ENCODE measurements at places on chromosomes 7 and 10.

- no peak for DNase-seq
These were observed 909.7 kb downstream of the DNAJB9 start for GRCh38 chr7:109479388-109479787.

GRCh38 chr10:118471863-118472262, 123.6 kb downstream of the PRLHR start:
- peak; percentile 64 for DNase-seq

DNA sequence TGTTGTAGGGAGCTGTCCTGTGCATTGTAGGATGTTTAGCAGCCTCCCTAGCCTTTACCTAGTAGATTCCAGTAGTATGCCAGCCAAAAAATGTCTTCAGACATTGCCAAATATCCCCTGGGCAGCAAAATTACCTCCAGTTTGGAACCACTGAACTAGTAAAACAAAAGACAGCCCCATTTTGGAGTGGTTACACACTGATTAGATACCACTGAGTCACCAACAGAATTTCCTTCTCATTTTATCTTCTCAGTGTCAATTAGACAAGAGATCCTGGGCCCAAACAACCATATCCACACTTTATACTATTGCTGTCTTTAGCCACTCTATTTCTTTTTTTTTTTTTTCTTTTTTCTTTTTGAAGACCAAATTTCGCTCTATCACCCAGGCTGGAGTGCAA, 3.5 kb upstream of the CCDC6 start:
- no peak for DNase-seq

- DNase-seq = no peak
These were observed 10.6 kb downstream of the DUSP5 start for GRCh38 chr10:110508159-110508788.

DNA sequence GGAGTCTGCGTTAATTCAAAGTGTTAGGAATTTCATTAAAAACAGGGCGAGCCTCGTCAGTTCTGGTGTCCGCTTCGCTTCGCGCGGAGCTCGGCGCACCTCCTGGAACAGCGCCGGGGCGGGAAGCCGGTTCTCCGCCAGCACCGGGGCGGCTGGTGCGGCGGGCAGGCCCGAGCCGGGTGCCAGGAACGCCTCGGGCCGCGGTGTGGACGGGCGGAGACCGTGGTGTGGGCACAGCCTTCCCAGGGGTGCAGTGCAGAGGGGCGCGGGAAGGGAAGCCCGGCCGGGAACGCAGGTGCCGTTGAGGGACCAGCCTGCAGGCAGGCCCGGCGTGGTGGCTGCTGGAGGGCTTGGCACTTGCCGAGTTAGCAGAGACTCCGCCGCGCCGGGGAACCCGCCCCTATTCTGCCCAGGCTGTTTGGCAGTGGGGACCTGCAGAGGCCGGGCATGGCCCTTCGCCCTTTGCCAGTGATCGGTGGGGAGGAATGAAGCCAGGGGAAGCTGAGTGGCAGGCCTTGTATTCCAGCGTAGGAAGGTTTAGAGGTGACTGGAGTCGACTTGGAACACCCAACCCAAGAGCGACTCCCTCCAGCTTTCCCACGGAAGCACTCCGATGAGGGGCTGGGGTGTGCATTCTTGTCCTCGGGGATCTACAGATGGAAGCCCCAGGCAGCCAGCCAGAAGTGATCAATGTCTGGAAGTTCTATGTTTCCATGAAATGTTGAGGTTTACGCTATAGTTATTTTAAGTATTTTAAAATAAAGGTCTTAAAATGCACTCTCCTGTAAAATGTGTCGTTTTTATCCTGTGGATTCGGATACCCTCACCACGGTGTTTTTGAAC, 945 bp upstream of the RHEB start:
- peak; percentile 40 for DNase-seq

- DNase-seq = peak; percentile 80
These were observed 15.8 kb downstream of the BTBD16 start for GRCh38 chr10:122286867-122287266.

DNA sequence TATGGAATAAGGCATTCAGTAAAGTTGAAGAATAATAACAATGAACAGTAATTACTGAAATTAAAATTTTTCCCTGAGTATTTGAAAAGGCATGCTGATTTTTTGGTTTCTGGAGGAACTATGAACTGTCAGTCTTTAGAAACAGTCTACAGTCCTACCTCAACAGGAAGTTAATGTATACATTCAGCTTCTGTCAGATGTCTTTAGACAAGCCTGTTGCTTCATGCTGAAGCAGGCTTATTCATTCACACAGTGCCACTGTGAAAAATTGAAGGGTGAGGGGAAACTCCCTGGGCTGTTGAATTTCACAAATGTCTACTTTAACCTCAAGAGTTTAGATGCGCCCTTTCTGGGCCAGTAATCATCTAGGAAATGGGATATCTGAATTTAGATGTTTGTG, 3.5 kb downstream of the NRF1 start:
- DNase-seq = no peak

GRCh38 chr7:2821161-2821841, 22.8 kb downstream of the GNA12 start:
- DNase-seq = peak; percentile 79

GRCh38 chr7:105636982-105637381, 55.7 kb upstream of the EFCAB10 start:
- DNase-seq = no peak

DNA sequence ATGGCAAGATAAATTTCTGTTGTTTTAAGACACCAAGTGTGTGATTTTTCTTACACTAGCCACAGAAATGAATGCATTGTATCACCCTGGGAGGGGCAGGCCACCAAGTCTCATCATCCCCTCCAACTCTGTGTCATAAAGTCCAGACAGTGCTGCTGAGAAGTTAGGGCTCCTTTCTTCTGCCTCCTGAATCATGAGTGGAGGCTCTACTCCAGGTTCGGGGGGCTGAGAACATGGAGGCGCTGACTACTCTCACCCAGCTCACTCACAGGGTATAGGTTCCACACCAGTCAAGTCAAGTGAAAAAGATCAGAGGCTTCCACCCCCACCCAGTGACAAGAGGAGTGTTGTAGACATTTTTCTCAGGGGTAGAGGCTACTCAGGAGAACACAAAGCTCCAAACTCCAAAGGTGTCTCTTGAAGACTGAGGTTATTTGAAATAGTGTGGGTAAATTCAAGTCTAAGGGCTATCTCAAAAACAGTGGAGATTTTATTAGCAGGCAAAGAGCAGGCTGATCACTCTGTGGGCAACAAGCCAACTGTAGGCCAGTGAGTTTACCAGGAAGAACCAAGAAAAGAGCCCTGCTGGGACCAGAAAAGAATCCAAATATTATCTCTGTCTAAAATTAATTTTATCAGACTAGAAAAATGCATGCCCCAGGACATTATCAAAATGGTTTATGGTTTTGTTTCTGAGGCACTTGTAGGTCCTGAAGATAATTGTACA, 118.6 kb upstream of the RET start:
- DNase-seq = no peak

DNA sequence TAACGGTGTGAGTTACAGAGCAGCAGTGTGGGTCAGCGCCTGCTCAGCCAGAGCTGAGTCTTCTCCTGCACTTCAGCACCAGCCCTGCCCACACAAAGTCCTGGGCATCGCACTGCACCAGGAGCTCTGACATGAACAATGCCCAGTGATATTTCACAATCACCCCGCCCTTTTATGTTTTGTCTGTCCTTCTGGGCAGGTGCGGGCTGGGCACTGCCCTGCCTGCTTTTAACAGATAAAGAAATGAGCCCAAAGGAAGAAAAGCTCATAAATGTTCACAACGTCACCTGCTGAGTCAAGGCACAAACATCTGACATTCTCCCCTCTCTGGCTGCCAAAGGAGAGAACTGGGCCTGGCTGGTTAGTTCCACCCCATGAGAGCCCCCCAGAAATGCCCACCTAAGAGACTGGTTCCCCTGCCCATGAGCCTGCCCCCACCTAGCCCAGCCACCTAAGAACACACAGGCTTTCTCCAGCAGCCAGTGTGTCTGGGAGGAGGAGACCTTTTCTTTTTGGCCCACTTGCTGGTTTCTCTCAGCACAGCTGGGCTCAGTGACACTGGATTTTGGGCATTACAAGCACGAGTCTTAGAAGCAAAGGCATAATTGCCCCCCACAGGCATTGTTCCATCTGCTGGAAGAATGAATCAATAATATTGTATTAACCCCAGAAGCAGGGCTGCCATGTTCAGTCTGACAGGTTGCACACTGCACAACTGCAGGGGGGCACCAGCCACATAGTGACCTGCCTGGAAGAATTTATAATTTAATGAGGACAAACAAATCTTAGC, 22.3 kb downstream of the CALML3 start:
- peak; percentile 81 for DNase-seq

- DNase-seq = no peak
These were observed 283.3 kb downstream of the PHTF2 start for GRCh38 chr7:78081888-78082287.

GRCh38 chr10:20834825-20835224, 62.3 kb downstream of the NEBL start:
- no peak for DNase-seq

- no peak for DNase-seq
These were observed 61.3 kb upstream of the DGKI start for GRCh38 chr7:137908106-137908505.

- peak; percentile 48 for DNase-seq
These were observed 3.6 kb downstream of the CCDC71L start for GRCh38 chr7:106657085-106657991.

- no peak for DNase-seq
These were observed 59.9 kb downstream of the TNS3 start for GRCh38 chr7:47521816-47522561.

GRCh38 chr10:22222236-22223190, 4.7 kb upstream of the EBLN1 start:
- DNase-seq = no peak

DNA sequence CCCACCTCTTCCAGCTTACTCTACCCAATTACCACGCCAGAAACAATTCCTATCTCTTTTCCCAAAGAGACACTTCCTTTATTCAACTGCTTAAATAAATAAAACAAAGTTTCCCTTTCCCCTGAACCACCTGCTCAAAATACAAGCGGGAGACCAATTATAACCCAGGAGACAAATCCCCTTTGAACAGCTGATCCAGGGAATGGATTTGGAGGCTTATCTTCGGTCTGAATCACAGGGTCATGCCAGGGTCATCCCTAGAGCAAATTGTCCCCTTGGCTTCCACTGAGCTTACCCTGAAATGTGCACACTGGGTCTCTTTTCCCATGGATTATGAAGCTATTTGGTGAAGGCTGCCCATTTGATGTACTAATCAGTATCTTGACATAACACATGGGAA, 99.9 kb upstream of the JAZF1 start:
- DNase-seq = no peak

DNA sequence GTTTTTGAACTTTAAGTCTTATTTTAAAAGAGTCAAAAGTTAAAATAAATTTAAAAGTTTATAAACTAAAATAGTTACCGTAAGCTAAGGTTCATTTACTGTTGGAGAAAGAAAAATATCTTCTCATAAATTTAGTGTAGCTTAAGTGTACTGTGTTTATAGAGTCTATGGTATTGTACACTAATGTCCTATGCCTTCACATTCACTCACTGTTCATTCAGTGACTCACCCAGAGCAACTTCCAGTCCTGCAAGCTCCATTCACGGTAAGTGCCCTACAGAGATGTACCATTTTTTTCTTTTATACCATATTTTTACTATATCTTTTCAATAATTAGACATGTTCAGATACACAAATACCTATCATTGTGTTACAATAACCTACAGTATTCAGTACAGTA, 97.6 kb downstream of the PTN start:
- DNase-seq = peak; percentile 30

- DNase-seq = no peak
These were observed 417.1 kb downstream of the DNAJB6 start for GRCh38 chr7:157753713-157754415.

- DNase-seq = no peak
These were observed 168.3 kb downstream of the VTI1A start for GRCh38 chr10:112615269-112615668.

- no peak for DNase-seq
These were observed 80.1 kb upstream of the MKRN1 start for GRCh38 chr7:140559410-140559809.

DNA sequence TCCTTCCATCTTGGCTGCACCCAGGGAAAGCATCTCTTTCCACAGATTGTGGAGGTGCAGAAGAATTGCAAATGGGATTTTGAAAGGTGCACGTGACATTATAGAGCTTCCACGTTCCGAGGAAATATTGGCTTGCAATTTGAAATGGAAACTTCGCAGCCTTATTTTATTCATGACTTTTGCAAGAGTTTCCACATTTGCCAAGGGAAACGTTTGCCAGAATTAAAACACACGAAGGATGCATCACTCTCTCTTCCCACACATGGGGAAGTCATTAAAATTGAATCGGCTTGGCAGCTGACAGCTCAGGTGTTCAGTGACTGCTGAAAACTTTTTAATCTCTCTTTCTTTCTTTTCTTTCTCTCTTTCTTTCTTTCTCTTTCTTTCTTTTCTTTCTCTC, 475.4 kb upstream of the IGFBP3 start:
- no peak for DNase-seq

- DNase-seq = peak; percentile 34
These were observed 348.2 kb upstream of the C7orf33 start for GRCh38 chr7:148242294-148242821.

DNA sequence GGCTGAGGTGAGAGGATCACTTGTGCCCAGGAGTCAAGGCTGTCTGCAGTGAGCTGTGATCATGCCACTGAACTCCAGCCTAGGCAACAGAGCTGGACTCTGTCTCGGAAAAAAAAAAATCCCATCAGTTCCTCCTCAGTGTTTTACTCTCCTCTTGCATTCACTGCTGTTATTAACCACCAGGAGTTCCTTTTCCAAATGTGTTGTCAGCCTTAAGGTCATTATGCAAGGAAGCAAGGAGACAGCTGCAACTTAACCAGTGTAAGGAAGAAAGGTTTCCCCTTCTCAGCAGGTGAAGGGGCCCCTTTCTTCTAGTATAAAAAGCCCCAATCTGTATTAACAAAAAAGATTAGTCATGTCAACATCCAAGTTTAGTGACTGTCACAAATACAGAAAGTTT, 86.6 kb upstream of the LEP start:
- no peak for DNase-seq

GRCh38 chr10:44317856-44318255, 67.0 kb downstream of the CXCL12 start:
- no peak for DNase-seq

- DNase-seq = no peak
These were observed 29.8 kb downstream of the RSU1 start for GRCh38 chr10:16787361-16787791.

- no peak for DNase-seq
These were observed 23.7 kb downstream of the KCNH2 start for GRCh38 chr7:150954201-150954985.

- peak; percentile 1 for DNase-seq
These were observed 3.8 kb upstream of the DNAH11 start for GRCh38 chr7:21538936-21539495.

- DNase-seq = no peak
These were observed 398.4 kb downstream of the DGKB start for GRCh38 chr7:14504134-14504533.

DNA sequence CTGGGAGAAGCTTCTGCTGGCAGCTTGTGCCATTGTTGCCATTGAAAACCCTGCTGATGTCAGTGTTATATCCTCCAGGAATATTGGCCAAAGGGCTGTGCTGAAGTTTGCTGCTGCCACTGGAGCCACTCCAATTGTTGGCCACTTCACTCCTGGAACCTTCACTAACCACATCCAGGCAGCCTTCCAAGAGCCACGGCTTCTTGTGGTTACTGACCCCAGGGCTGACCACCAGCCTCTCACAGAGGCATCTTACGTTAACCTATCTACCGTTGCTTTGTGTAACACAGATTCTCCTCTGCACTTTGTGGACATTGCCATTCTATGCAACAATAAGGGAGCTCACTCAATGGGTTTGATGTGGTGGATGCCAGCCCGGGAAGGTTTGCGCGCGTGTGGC, 220.7 kb downstream of the ADK start:
- DNase-seq = peak; percentile 52

Data from EL (cell line).